RKO (cell line): ENCODE measurements at places on chromosomes 7 and 10.

DNA sequence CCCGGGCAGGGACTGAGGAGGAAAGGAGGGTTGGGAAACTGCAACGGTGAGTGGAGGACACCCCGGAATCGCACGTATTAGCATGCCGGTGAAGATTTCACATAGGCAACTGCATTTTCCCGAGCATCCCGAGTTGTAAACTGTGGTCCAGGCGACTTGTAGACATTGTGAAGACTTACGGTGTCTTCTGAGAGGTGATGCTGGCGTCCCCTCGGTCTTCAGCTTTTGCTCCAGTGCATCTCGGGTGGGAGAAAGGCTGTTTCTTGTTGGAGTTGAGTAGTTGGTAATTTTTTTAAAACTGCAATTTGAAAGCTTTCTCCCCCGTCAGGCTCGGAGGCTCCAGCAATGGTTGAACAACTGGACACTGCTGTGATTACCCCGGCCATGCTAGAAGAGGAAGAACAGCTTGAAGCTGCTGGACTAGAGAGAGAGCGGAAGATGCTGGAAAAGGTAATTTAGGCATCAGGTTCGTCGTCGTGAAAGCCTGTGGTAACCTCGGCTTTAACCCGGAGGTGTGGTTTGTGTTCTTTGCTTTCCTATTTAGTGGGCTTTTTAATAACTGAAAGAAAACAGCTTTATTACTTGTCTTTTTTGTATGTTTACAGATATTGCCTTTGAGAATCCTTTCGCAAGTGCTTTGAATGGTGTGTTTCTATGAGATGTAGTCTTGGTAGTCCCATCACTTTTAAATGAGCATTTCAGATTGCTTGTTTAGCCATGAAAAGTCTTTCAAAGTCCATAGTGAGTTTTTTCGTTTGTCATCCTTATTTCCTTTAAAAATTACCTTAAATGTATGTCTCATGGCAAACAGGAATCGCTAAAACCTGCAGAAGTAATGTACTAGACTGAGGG is 687 bp downstream of the HELLS start:
- peak; percentile 58 for DNase-seq

DNA sequence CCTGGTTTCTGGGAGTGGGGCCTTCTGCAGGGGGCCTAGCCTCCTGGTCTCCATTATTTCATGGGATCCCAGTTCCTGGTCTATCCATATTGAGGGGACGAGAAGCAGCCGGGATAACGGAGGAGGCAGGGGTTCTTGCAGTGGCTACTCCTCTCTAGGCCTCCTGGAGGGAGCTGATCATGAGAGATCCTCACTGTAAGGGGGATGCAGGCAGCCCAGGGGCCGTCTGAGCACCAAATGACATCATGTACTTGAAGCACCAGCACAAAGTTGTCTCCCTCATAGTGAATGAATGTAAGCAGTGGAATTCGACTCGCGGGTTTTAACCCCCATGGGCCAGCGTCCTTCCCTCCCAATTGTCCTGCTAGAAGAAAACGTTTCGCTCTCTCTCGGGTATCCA is 964 bp upstream of the ADCY1 start:
- DNase-seq = no peak

DNA sequence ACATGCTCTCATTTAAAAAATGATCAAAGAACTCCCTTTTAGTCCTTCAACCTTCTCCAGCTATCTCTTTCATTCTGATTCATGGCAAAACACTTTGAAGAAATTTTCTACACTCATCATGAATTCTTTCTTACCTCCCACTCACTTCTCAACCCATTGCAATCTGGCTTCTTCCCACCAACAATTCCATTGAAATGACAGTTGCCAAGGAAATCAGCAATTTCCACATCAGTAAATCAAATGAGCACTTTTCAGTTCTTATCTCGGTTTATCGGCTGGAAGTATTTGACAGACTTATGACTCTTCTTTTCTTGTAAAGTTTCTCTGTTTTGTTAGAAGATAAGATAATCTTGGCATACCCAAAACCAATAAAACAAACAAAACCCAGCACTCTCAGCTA is 99.1 kb upstream of the CACNA2D1 start:
- DNase-seq = peak; percentile 9

DNA sequence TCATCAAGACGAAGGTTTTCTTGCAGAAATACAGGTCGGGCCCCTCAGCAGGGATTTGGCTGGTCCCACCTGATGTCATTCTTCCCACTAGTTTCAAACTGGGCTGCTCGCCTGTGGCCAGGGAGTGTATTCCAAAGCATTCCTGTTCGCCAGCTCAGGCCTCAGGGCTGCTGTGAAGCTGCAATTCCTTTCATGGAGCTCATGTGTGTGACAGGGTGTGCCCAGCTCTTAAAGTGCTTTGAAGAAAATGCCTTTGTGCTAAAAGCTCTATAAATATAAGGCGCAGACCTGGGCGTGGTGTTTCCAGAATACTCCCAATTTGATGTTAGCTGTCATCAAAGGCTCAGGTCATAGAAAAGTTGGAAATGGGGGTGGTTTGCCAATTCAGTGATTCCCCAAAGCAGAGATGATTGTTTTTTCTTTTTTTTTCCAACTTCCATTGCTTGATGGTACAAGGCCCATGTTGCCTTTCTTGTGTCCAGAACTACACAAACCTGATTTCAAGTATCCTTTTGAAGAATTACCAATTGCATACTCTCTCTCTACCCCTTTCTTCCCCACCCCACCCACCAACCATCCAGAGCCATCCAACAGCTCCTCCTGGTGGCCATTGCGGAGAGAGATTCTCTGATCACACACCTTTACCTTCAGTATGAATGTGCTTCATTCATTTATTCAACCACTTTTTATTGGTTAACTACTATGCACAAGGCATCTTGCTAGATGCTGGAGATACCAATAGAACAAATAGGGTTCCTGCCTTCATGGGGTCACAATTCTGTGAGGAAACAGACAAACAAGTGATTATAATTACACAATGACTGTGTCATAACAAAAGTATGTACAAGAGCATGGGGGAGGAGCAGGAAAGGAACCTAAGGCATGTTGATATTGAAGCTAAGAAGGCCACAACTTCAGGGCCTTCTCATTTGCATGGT is 297.3 kb upstream of the LYZL1 start:
- DNase-seq = peak; percentile 12

DNA sequence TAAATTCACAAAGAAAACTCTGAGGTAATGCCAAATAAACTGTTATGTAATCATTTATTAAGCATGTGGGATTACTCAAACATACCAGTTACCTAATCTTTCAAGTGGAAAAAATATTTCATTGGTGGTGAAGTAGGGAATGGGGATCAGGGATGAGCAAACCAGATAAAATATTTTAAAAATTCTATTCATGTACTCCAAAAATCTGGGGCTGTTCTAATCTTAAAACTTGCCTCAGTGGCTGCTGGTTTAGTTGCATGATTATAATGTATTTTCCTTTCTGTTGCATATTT is 19.5 kb downstream of the LMOD2 start:
- no peak for DNase-seq

- DNase-seq = no peak
Measured at GRCh38 chr10:121063744-121064143, 212.6 kb downstream of the WDR11 start.

DNA sequence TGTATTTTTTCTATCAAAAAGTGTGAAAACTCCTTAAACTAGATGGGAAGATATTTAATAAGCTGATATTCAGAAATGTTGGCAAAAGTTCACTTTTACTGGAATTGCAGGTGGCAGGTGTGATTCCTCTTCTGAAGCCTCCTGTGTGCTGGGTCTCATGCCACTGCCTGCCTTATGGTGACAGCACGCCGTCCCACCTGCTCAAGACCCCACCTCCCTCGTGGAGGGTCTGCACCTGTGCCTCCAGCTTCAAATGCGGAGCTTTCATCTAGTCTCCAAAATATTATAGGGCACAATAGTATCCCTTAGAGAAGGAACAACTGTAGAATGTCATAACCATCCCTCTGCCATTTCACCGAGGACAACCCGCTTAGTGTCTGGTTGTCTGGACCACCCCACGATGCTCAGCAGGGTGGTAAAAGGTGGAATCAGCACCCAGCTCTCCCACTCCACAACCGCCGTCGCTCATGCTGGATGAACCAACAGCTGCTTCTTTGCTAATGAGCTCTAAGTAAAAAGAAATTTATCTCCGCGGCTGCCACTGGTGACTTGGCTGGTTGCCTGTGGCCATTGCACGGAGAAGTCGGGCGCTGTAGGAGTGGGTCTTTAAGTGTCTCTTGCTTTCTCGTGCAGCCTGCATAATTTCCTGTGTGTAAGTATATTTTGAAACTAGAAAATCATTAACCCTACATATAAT is 119.3 kb upstream of the TCERG1L start:
- DNase-seq = no peak

DNA sequence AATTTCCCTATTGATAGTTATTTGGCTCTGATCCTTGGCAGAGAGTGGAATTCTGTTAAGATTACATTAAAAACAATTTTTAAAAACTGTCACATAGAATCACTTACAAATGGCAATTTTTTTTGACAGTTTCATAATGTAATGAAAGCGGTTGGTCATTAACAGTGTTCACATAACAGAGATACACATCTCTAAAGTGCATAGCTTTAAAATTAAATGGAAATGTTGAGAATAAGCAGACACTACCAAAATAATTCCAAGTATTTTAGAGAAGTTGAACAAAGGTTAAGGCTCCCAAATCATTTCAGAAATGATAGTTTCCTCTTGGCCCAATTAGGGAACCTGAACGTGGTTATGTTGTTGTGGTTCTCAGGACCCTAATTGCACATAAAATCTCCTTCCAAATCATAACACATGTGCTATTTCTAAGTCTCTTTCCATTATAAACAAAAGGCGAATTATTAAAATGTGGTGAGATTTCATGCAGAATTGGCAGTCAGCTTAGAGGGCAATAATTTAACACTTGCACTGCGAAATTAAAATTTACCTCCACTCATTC is 528.9 kb upstream of the FZD8 start:
- DNase-seq = no peak

- DNase-seq = peak; percentile 99
Measured at GRCh38 chr10:3095373-3096139, 28.2 kb downstream of the PFKP start.

DNA sequence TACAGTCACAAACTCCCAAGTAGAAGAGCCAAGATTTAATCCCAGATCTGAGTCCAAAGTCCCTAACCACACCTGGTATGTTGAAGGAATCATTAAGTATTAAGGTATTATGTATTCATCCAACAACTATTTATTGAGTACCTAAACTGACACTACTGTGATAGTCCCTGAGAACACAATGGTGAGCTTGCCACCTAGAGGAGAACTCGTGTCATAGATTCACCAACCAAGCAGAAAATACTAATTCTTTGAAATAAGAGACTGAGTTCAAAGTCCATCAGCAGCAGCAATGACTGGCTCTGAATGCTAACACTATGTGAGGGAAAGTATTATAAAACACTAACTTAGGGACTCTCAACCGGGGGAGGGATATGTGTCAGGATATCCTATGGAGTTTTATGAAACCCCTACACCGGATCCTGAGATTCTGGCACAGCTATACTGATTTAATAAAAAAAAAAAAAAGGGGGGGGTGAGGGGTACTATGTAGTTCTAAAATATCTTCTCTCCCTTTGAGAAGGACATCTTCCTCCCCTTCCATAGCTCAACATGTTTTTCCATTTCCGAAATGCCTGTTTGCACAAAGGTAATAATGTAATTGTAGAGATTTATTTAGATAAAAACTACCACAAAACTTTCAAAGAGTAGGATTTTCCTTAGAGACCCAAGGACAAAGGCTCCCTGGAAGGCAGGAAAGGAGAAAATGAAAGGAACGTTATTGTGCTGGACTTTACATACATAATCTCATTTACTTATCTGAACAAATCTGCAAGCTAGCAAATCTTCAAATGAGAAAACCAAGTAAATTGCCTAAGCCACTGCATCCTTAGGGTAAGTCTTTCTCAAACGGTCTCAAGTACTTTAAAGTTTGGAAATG is 1.6 kb downstream of the NCOA4 start:
- DNase-seq = peak; percentile 99

- no peak for DNase-seq
Measured at GRCh38 chr10:122561212-122561611, 658 bp downstream of the DMBT1 start.

DNA sequence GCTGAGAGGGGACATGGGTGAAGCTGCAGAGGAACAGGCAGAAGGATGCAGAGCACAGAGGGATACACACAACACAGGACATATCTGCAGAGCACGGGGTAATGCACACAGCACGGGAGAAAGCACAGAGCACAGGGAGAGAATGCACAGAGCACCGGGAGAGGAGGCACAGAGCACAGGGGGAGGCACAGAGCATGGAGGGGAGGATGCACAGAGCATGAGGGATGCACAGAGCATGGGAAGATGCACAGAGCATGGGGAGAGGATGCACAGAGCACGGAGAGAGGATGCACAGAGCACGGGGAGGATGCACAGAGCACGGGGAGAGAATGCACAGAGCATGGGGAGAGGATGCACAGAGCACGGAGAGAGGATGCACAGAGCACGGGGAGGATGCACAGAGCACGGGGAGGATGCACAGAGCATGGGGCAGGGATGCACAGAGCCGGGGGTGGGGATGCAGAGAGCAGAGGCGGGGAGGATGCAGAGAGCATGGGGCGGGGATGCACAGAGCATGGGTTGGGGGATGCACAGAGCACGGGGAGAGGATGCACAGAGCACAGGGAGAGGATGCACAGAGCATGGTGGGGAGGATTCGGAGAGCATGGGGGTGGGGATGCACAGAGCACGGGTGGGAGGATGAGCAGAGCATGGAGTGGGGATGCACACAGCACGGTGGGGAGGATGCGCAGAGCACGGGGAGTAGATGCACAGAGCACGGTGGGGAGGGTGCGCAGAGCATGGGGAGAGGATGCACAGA is 230.0 kb downstream of the ADAM12 start:
- no peak for DNase-seq

- no peak for DNase-seq
Measured at GRCh38 chr7:17131060-17131345, 167.4 kb upstream of the AHR start.

DNA sequence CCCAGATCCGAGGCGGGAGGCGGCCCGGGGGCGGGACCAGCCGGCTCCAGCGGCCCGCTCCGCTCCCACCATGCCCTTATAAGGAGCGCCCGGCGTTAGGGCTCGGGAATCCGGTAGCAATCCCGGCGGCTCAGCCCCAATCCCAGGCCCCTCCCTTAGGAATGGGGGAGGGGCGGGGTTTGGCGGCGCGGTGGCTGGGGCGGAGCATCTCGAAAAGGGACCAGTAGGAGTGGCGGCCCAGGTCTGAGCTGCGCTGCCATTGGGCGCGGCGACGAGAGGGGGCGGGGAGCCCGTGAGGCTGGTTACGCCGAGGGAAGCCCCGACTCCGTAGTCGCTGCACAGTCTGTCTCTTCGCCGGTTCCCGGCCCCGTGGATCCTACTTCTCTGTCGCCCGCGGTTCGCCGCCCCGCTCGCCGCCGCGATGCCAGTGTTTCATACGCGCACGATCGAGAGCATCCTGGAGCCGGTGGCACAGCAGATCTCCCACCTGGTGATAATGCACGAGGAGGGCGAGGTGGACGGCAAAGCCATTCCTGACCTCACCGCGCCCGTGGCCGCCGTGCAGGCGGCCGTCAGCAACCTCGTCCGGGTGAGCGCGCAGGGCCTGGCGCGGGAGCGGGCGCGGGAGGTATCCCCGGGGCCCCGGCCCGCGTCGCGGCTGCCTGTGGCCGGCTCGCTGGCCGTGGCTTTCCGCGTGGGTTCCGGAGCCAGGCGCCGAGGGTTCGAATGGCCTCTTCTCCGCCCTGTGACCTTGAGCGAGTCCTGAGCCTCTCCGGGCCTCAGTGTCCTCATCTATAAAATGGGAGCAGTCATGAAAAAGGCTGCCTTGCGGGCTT is at the start of gene VCL:
VCL (plus strand) TSS at position 330 of the 836 bp plus-strand sequence; CDS start at position 422, 92 bp downstream.
- peak; percentile 96 for DNase-seq

GRCh38 chr7:101990811-101991418 is 173.5 kb downstream of the CUX1 start:
- DNase-seq = no peak
